ENCODE measurements at places on chromosomes 11 and 22. TPM values are rescaled to one million over a fixed set of nuclear protein-coding genes. Genes with fewer than 3 reads are reported as not detected.

GRCh38 chr11:7642747-7643146, 30.6 kb downstream of the CYB5R2 start:
- H3K36me3 ChIP-seq = no peaks in the 10 kb centered on the region
- no peak for DNase-seq
- H3K4me1 ChIP-seq = no peaks in the 10 kb centered on the region
- H3K27me3 ChIP-seq = no peaks in the 10 kb centered on the region
- no peak overlapping the region for H3K4me3 ChIP-seq

SLC25A22 gene
- 5.5 TPM for total RNA-seq

ACRV1 gene
- not detected for total RNA-seq

GRCh38 chr22:29306835-29307595, 565 bp downstream of the GAS2L1 start:
- H3K36me3 ChIP-seq = no peaks in the 10 kb centered on the region
- peak overlapping the region; percentile 93 for H3K4me3 ChIP-seq
- no peaks in the 10 kb centered on the region for H3K4me1 ChIP-seq
- H3K27me3 ChIP-seq = no peaks in the 10 kb centered on the region
- peak overlapping the region; percentile 94 for H3K27ac ChIP-seq

THY1 gene
- total RNA-seq = 10.4 TPM

DNA sequence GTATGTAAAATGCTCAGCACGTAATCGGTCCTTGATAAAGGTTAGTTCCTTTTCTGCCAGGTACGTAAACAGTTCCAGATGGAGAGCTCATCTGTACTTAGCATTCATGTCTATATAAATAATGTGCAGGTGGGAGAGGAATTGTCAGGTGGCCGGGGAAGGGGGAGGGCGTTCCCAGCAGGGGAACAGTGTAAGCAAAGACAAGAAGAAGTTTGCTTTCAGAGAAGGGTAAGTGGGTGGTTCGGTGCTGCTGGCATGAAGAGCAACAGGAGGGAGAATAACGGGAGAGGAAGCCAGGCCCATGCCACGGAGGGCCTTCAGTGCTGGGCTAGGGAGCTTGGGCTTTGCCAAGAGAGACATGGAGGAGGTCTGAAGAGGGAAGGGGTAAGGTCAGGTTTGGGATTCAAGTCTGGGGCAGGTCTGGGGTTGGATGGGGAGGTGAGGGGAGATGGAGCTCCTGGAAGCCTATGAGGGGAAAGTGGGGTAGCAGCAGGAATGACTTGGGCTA, 11.4 kb upstream of the WNT11 start:
- no peak overlapping the region for H3K27ac ChIP-seq
- no peaks in the 10 kb centered on the region for H3K27me3 ChIP-seq
- no peak for DNase-seq
- H3K4me3 ChIP-seq = no peak overlapping the region
- no peaks in the 10 kb centered on the region for H3K4me1 ChIP-seq

GRCh38 chr22:50473855-50474671, 772 bp downstream of the SBF1 start:
- H3K36me3 ChIP-seq = no peaks in the 10 kb centered on the region
- no peaks in the 10 kb centered on the region for H3K27me3 ChIP-seq
- DNase-seq = peak; percentile 65
- peak overlapping the region; percentile 84 for H3K27ac ChIP-seq
- peak overlapping the region; percentile 93 for H3K4me3 ChIP-seq

OR4D5 gene
- total RNA-seq = not detected

GRCh38 chr11:65468874-65469333, 29.9 kb upstream of the MALAT1 start:
- H3K27ac ChIP-seq = peak overlapping the region; percentile 98
- H3K4me3 ChIP-seq = no peak overlapping the region
- no peaks in the 10 kb centered on the region for H3K36me3 ChIP-seq
- peaks cover 26% of the 10 kb centered on the region for H3K4me1 ChIP-seq
- DNase-seq = peak; percentile 78

GLYAT gene
- total RNA-seq = not detected

PTPN5 gene
- 0.54 TPM for total RNA-seq

DNA sequence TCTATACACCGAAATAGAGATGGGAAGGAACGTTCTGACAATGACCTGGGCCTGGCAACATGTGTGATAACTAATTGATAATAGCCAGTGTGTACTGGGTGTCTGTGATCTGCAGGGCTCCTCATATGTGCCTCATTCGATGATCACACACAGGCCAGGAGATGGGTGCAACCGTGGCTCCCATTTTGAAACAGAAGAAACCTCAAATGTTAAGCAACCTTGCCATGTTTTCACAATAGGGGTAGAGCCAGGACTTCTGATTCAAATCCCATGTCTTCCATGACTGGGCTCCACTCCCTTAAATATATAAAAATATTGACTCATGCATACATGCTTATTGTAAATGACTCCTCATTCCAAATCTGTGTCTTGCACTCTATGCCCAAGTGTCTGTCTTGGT, 11.1 kb downstream of the APOL3 start:
- H3K27ac ChIP-seq = peak overlapping the region; percentile 68
- H3K4me1 ChIP-seq = peaks cover 12% of the 10 kb centered on the region
- no peaks in the 10 kb centered on the region for H3K27me3 ChIP-seq

GRCh38 chr11:57249384-57250319, 12.6 kb upstream of the APLNR start:
- no peaks in the 10 kb centered on the region for H3K27me3 ChIP-seq
- peaks cover 4% of the 10 kb centered on the region for H3K4me1 ChIP-seq
- peak overlapping the region; percentile 12 for H3K27ac ChIP-seq

- no peaks in the 10 kb centered on the region for H3K4me1 ChIP-seq
- no peaks in the 10 kb centered on the region for H3K27me3 ChIP-seq
- no peak for DNase-seq
- H3K4me3 ChIP-seq = no peak overlapping the region
- H3K36me3 ChIP-seq = peaks cover 95% of the 10 kb centered on the region
Measured at GRCh38 chr22:38741166-38741565, 14.6 kb downstream of the SUN2 start.

MIAT gene
- 0.82 TPM for total RNA-seq

OR8D1 gene
- total RNA-seq = not detected

- H3K27me3 ChIP-seq = no peaks in the 10 kb centered on the region
- H3K4me3 ChIP-seq = no peak overlapping the region
- no peaks in the 10 kb centered on the region for H3K4me1 ChIP-seq
- DNase-seq = no peak
- H3K27ac ChIP-seq = no peak overlapping the region
- H3K36me3 ChIP-seq = no peaks in the 10 kb centered on the region
Measured at GRCh38 chr11:83374311-83374710, 88.1 kb upstream of the CCDC90B start.

DNA sequence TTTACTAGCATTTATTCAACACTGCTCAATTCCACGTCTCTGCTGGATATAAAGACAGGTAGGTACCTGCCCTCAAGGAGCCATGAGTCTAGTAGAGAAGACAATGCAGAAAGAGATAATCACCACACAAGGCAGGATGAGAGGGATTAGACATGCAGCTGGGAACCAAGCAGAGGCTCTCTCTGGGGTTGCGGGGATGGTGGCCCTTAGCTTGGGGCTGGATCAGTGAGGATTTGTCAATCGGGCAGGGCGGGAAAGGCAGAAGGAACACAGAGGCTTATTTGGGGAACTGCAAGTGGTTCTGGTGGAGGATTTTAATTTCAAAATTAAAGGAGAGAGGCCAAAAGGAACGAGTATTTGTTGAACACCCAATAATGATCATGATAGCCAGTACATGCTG, 8.5 kb upstream of the DMC1 start:
- no peaks in the 10 kb centered on the region for H3K36me3 ChIP-seq
- no peaks in the 10 kb centered on the region for H3K4me1 ChIP-seq
- no peak overlapping the region for H3K27ac ChIP-seq
- no peak for DNase-seq
- H3K4me3 ChIP-seq = no peak overlapping the region

- H3K4me1 ChIP-seq = peaks cover 12% of the 10 kb centered on the region
- no peak overlapping the region for H3K27ac ChIP-seq
Measured at GRCh38 chr11:20596205-20597153, 2.9 kb upstream of the SLC6A5 start.

DEFB131B gene
- total RNA-seq = not detected

GRCh38 chr22:46055911-46056545, 79.1 kb upstream of the WNT7B start:
- peak overlapping the region; percentile 10 for H3K4me3 ChIP-seq
- peak; percentile 85 for DNase-seq
- peak overlapping the region; percentile 100 for H3K27ac ChIP-seq
- no peaks in the 10 kb centered on the region for H3K36me3 ChIP-seq
- H3K4me1 ChIP-seq = no peaks in the 10 kb centered on the region

DNA sequence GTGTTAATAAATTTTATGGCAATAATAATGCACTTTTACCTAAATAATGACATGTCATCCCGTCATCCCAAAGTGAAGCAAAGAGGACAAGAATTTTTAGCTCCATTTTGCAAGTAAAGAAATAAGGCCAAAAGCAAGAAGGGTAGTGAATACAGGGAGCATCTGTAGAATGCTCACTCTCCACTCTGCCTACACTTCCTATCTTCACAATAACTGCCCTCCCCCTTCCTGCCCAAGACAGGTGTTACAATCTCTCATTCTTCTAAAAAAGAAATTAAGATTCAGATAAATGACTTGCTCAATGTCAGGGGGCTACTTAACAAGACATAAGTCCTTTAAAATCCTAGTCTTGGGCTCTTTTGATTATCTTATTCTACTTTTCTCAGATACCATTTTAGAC, 8.9 kb downstream of the RDX start:
- DNase-seq = no peak
- no peak overlapping the region for H3K4me3 ChIP-seq
- peaks cover 8% of the 10 kb centered on the region for H3K4me1 ChIP-seq
- H3K27ac ChIP-seq = no peak overlapping the region

DNA sequence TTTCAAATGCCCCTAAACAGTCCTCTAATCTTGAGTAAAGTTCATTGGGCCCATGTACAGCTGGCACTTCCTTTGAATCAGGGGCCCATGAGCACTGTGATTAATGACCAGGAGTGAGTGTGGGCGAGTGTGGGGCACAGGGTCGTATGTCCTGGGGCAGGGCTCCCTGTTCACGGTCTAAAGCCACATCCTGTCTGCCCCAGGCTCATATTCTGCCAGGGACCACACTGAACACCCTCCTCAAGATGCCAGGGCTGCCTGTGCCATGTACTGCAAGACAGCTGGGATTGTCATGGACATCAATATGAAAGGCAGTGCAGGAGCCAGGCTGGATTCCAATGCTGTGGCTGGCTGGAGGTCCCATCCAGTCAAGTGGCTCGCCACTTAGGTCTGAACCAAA, 130.5 kb downstream of the KIRREL3 start:
- DNase-seq = no peak
- H3K4me1 ChIP-seq = peaks cover under 1% of the 10 kb centered on the region
- no peaks in the 10 kb centered on the region for H3K27me3 ChIP-seq
- no peak overlapping the region for H3K27ac ChIP-seq

CCDC179 gene
- total RNA-seq = not detected

DNA sequence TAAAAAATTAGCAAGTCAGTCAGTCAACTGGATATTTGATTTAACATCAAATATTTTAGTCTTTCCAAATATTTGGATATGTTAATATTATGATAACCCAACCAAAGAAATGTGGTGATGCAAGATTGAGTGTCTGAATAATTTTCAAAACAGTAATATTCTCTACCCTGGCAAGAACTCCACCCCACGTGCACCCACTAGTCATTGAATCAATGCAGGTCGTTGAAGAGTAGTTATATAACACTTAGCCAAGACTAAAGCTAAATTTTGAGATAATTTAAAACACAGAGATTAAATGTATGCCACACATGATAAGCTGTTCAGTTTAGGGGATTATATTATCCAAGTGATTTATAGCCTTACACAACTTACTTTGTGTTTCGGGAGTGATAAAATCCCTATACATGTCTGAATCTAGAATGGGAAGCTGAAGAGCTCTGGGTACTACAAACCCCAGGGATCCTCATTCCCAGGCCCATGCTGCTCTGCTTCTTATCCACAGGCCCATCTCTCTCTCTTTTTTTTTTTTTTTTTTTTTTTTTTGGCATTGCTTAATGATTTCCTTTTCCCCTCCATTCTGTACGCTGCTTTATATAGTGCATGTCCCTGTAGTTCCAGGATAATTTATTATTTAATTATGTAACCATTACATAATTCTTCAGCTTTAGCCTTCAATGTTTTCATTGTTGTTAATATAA, 392.9 kb downstream of the NTM start:
- no peak for DNase-seq
- H3K36me3 ChIP-seq = no peaks in the 10 kb centered on the region
- H3K27me3 ChIP-seq = no peaks in the 10 kb centered on the region
- H3K27ac ChIP-seq = no peak overlapping the region
- H3K4me3 ChIP-seq = no peak overlapping the region
- H3K4me1 ChIP-seq = no peaks in the 10 kb centered on the region

EMID1 gene
- total RNA-seq = 4.7 TPM

All from sigmoid colon (tissue), 7 donors.